ENCODE measurements at places on chromosomes 12 and 14. TPM values are rescaled to one million over a fixed set of nuclear protein-coding genes. Genes with fewer than 3 reads are reported as not detected.

DNA sequence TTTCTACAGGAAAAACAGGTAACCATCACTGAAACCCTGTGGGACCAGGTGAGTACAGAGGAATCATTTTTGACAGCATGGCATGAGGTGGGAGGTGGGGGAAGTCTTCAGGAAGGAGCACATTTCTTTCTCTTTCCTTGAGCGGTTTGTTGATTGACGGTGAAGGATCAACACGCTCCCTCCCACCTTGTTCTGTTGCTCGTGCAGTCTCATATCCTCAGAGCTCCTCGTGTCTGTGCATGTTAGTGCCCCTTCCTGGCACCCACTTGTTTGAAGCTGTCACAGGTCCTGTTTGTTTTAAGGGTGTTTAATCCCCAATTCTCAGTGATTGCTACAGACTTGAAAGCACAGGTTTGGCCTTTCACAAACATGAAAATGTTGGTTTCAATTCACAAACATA is 4.4 kb downstream of the C12orf54 start:
- H3K36me3 ChIP-seq, result no peaks in the 10 kb centered on the region
- H3K4me1 ChIP-seq, result no peaks in the 10 kb centered on the region
- H3K4me3 ChIP-seq, result no peak overlapping the region
- H3K27ac ChIP-seq, result no peak overlapping the region
- no peaks in the 10 kb centered on the region for H3K27me3 ChIP-seq

DNA sequence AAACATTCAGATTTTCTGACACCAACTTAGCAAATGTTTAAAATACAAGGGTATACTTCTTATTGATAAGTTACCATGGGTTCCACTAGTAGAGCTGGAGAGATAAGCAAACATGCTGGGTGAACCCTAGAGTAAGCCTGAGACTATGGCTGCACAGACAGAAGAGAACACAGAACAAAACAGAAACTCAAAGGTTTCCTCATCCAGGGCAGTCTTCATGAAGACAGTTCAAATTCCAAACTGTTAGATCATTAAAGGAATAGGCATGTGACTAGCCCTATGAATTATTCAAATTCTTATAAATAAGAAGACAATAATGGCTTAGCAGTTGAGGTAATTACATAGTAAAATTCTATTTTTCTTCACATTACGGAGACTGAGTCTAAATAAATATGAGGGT is 28.1 kb downstream of the BTBD7 start:
- no peak for DNase-seq
- no peaks in the 10 kb centered on the region for H3K36me3 ChIP-seq
- H3K27me3 ChIP-seq, result no peaks in the 10 kb centered on the region

The LTB4R2 gene
- 2.5 TPM for total RNA-seq

DNA sequence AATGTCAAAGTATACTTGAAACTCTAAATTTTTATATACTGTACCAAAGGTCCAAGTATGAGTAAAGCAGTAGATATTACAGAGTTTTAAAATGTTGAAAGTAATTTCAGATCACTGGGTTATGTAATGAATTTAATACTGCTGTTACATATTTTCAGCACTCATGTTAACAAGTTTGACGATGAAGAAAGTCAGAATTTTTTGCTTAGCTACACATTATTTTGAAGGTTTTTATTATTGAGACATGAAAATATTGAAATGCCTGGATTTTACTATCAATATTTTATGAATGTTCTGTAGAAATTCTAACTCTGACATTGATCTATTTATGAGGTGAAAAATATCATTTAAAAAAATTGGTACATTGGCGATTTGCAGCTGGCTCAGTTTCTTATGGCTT is 1030.3 kb downstream of the FSCB start:
- DNase-seq, result no peak
- H3K4me3 ChIP-seq, result no peak overlapping the region
- no peaks in the 10 kb centered on the region for H3K36me3 ChIP-seq

DNA sequence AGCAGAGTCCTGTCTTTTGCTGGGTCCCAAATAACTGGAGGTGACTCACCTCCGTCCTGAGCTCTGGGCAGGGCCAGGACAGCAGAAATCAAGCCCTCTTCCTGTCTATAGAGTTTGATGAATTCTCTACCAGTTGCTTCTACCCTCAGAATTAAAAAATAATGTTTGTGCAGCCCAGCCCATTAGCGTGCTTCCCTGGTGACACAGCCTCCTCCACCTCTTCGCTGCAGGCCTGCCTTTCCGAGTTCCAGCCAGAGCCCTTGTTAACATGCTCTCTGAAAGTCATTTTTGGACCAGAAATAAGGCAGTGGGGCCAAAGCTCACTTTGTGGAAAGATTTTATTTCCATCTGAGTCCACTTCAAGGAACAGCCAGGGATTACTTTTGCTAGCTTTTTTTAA is 94.0 kb downstream of the TBX5 start:
- no peaks in the 10 kb centered on the region for H3K4me1 ChIP-seq
- H3K36me3 ChIP-seq, result no peaks in the 10 kb centered on the region
- no peak overlapping the region for H3K4me3 ChIP-seq
- H3K27me3 ChIP-seq, result no peaks in the 10 kb centered on the region

DNA sequence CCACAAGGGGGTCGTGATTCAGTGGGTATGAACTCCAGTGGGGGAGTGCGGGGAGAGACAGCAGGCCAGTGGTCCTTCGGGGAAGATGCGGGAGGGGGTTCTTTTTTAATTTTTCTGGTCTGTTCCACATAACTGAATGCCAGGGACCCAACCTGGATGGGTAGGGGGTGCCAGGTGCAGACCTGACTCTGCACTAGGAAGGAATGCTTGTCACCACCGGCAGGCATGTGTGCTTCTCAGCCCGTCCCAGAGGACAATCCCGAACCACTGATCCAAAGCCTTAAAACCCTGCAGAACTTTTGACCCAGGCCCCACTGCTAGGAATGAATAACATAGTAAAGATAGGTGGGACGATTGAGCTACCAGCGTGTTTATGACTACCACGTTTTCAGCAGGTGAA is 72.0 kb downstream of the DIO3 start:
- no peak overlapping the region for H3K27ac ChIP-seq
- no peaks in the 10 kb centered on the region for H3K27me3 ChIP-seq
- no peak overlapping the region for H3K4me3 ChIP-seq
- peaks cover 5% of the 10 kb centered on the region for H3K4me1 ChIP-seq
- no peak for DNase-seq
- H3K36me3 ChIP-seq, result no peaks in the 10 kb centered on the region

GRCh38 chr14:104865631-104866441 is 768 bp downstream of the CEP170B start:
- H3K4me1 ChIP-seq, result peaks cover 35% of the 10 kb centered on the region
- peak; percentile 85 for DNase-seq
- peak overlapping the region; percentile 67 for H3K27ac ChIP-seq
- H3K36me3 ChIP-seq, result no peaks in the 10 kb centered on the region
- H3K4me3 ChIP-seq, result peak overlapping the region; percentile 57

GRCh38 chr14:59490756-59491155 is 6.4 kb downstream of the JKAMP start:
- H3K4me1 ChIP-seq, result peaks cover 21% of the 10 kb centered on the region
- no peak overlapping the region for H3K27ac ChIP-seq
- peaks cover 7% of the 10 kb centered on the region for H3K36me3 ChIP-seq
- H3K27me3 ChIP-seq, result no peaks in the 10 kb centered on the region
- DNase-seq, result no peak
- no peak overlapping the region for H3K4me3 ChIP-seq

The POU6F1 gene
- total RNA-seq, result 5.8 TPM

DNA sequence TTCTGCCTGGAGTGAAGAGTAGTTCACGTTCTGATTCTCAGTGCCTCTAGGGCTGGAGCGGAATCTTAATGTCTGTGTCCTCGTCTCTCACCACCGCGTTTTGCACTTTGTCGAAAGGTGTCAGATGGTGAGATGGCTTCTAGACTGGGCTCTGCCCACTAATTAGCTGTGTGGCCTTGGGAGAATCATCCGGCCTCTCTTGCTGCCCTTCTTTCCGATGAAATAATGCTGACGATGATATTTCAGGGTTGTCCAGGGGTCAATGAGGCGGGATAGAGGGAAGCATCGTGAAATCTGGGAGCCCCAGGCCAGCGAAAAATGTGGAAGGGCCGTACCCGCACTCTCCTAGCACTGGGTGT is 811 bp upstream of the GALNT16 start:
- H3K27ac ChIP-seq, result no peak overlapping the region
- H3K4me3 ChIP-seq, result peak overlapping the region; percentile 55
- peaks cover 29% of the 10 kb centered on the region for H3K4me1 ChIP-seq

The FOXA1 gene
- not detected for total RNA-seq

The TIGAR gene
- total RNA-seq, result 4.4 TPM
